NCI-H1048 (cell line): ENCODE measurements at places on chromosomes 16 and 17.

DNA sequence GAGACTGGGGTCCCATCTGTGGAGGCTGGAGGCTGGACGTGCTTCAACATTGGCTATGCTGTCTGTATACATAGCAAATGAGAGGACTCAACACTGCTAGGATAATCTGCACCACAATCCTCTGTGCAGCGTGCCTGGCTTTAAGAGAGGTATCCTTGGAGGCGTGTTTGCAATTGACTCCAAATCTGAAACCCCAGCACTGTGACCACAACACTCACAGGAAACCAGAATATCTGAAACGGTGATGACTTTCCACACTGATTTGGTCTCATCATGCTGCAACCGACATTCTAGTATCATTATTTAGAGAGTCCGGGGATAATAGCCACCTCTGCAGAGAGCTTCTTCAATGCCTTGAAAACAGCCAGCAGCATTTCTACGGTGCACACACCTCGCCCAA is 35.1 kb downstream of the TLE7 start:
- DNase-seq, result no peak

GRCh38 chr16:27838536-27839175 is 224.9 kb downstream of the GSG1L start:
- no peak for DNase-seq

GRCh38 chr16:82626791-82627261 is at the start of gene CDH13:
Gene CDH13 (plus strand): TSS chr16:82626969.
- no peak for DNase-seq

DNA sequence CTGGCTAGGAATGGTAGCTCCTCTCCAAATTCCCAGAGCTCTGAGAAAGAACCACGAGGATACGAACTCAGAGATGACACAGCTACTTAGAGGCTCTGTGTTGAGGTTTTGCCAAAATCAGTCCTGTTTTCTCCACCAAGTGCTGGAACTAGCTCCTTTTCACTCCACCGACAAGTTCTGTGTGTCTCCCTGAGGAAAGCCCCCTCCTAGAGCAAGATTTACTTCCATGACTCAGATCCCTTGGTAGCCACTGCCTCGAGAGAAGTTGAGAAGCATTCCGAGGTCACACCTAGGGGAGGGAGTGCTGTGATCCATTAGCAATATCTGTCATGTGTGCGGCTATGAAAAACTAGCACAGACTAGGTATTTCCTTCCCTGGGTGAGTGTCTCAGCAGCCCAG is 30.6 kb downstream of the IL21R start:
- no peak for DNase-seq

DNA sequence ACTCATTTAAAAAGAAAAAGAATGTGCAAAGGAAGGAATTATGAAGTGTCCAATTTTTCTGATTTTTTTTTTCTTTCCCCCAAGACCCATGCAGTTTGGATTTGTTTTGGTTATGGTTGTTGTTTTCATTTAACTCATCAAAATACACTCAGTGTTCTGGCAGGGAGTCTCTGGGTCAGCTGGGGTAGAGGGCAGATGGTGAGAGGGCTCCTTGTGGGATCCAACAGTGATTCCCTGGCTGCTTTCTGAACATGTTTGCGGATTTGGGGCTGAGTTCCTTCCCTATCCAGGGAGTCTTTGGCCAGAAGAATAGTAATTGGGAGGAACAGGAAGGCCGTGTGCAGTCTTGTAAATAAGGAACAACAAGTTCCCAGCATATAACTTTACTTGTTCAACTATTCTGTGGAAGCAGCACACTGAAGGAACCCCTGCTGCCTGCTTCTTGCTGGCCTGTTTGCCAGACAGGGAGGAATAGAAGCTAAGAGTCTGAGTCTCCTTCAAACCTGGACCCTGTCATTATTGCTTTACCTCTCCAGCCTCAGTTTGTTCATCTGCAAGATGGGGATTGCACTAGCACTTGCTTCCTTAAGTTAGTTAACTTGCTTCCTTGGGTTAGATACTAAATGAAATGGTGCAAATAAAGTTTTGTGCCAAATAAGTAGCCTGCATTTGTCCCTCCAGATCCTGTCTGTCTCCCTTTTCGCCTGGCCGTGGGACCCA is 32.1 kb downstream of the C17orf67 start:
- DNase-seq, result no peak

- DNase-seq, result no peak
These were observed 1.5 kb downstream of the CYBA start for GRCh38 chr16:88649195-88649923.

DNA sequence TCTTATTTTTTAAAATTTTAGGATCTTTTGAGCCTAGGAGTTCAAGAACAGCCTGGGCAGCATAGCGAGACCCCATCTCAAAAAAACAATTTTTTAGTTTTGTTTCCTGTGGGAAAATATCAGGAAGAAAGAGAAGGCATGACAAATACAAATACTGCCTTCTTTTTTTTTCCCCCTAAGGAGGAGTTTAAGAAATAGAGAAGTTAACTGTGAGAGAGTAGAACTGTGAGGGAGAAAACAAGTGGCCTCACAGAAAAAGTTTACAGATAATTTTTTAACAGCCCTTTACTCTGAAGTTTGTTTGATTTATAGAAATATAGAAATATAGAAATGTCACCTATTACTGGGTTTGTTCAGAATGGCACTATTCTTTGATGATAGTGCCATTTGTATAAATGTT is 21.1 kb downstream of the TTYH2 start:
- DNase-seq, result no peak

DNA sequence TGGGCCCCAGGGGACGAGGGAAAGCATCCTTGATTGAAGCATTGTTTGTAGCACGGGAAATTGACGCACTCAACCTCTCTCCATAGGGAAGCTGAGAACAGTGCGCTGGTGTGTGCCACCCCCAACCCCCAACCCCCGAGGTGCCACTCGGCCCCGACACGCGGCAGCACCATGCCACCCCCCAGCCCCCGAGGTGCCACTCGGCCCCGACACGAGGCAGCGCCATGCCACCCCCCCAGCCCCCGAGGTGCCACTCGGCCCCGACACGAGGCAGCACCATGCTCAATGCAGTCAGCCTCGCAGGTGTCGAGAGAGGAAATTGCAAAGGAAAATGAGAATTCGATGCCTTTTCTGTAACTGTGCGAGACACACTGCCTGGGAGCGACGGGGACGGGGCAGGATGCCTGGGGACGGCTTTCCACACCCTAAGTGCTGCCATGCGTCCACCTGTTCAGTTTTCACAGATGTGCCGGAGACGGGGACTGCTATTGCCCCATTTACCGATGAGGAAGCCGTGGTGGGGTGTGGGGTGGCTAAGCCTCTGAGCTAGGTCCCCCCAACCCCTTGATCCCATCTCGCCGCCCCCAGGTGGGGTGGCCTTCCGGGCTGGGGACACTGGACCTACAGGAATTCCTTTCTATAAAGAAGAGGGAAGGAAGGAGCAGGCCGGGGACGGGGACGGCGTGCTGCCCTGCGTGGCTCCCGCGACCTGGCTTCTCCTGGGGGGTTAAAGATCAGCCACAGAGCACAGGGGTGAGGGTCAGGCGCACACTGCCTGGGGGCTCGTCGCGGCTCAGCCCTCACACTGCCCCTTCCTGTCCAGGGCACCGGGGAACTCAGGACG is 9.8 kb downstream of the CBFA2T3 start:
- no peak for DNase-seq

DNA sequence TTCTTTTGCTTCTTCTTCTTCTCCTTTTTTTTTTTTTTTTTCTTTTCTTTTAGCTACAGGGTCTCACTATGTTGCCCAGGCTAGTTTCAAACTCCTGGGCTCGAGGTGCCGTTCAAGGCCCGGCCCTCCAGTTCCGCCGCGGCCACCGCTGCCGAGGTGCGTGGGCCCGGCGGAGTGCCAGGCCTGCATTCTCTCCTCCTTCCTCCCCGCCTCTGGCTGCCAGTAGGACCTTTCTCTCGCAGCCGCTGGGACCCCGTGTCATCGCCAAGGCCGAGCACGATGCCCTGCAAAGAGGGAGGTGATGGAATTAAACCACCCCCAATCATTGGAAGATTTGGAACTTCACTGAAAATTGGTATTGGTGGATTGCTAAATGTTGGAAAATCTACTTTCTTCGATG is 195.8 kb downstream of the CDRT15L2 start:
- DNase-seq, result no peak

GRCh38 chr16:71878911-71879310 is 5.1 kb downstream of the ZNF821 start:
- no peak for DNase-seq

GRCh38 chr16:17416461-17417311 is 54.1 kb downstream of the XYLT1 start:
- no peak for DNase-seq

- no peak for DNase-seq
These were observed 512 bp downstream of the AKAP1 start for GRCh38 chr17:57085448-57086068.

GRCh38 chr17:39979893-39980350 is 685 bp upstream of the PSMD3 start:
- DNase-seq, result no peak
